ENCODE measurements at places on chromosomes 6 and 20.

- DNase-seq: no peak
These were observed 48.4 kb upstream of the IYD start for GRCh38 chr6:150320442-150320841.

- DNase-seq: no peak
These were observed 27.0 kb upstream of the FRMD1 start for GRCh38 chr6:168105813-168106632.

- no peak for DNase-seq
These were observed 127.6 kb upstream of the FAM184A start for GRCh38 chr6:119205911-119206618.

DNA sequence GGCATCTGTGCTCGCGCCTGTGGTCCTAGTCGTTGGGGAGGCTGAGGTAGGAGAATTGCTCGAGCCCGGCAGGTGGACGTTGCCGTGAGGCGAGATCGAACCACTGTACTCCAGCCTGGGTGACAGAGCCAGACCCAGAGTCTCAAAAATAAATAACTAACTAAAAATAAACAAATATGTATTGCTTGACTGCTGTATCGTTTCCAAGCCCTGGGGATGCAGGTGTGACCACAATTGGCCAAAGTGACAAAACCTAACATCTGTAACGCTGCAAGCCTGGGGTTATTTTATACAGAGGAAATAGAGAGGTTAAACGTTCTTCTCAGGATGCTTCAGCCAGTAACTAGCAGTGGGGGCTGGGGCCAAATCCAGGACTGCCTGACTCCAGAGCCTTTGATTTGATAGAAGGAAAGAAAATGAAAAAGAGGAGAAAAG lies 1.9 kb upstream of the SRSF3 start:
- DNase-seq: no peak

GRCh38 chr20:47139934-47140535 lies 216.5 kb downstream of the ZMYND8 start:
- DNase-seq: no peak

DNA sequence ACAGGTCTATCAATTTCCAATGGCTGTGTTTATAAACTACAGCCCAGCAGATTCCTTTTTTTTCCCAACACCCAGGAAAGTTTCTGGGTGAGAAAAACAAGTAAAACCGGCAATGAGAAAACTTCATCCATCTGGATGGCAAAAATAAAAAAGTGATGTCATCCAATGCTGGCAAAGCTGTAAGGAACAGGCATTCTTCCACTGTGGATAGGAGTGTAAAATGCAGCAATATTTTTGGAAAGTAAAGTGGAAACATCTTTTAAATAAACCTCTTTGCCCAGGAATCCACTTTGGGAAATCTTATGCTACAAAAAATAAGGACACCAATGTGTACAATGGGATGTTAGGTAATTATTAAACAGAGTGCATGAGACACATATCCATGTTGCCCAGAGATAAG lies 102.1 kb upstream of the NT5E start:
- no peak for DNase-seq

DNA sequence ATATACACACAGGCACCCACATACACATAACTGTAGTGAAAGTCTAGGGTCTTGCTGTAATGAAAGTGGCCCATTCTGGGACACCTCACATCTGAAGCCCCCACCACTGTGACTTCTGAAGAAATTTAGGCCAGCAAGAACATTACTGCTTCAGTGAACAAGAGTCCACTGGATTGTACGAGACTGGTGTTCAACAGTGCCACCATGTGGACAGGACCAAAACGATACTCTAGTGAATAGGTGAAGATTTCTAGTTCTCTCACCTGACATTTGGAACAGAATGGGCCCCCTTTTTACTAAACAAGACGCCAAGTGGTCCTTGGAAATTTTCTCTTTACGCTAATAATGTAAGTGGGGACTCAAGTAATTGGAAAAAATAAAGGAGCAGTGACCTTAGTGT lies 156.9 kb downstream of the MAFB start:
- no peak for DNase-seq

GRCh38 chr6:34032856-34033255 lies 113.0 kb downstream of the GRM4 start:
- no peak for DNase-seq

DNA sequence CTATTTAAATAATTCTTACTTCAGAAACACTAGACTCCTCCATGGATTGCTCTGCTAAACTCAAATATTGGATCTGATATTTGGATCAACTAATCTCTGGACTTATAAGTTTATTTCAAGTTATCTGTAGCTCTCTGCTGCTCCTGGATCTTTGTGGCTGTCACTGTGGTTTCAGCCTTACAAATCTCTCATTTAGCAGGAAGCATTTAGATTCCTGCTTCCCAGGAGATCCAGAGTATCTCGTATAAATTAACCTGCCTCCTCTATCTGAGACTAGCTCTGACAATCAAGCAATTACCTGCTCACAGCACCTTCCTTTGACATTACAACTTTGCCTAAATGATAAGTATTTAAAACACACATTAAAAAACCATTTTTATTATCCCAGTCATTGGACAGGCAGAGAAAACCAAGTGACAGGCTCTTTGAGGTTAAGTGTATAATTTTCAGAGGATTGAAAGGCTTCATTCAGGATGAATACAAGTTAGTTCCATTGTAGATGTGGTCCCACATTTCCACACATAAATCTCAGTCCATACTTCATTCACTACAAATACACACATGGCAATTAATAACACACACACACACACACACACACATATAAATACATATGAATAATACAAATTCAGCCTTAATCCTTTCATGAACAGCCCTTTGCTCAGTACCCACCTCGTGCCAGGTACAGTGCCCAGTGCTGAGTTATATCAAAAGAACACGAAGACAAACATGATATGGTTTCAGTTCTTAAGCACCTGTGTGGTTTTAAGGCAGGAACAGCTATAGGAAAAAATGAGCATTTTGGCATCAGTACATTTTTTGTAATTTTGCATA lies 55.5 kb upstream of the PLCB1 start:
- DNase-seq: no peak

DNA sequence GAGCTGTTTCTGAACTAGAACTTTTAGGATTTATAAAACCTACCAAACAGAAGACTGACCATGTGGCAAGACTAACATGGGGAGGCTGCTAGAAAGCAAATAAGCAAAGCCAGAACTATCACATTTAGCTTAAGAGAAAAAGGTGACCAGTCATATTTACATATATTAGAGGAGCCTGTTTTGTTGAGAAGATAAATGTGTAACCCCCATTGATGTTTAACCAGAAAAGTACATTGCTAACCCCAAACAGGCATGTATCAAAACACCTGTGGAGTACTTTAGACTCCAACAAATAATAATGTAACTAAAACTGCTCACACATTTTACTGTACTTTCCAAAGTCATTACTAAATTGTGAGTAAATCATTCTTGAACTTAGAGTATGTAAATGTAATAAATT lies 35.0 kb downstream of the AKIRIN2 start:
- DNase-seq: no peak

GRCh38 chr6:45591306-45591705 lies 213.6 kb upstream of the SUPT3H start:
- no peak for DNase-seq

GRCh38 chr6:48610846-48611245 lies 499.8 kb upstream of the PTCHD4 start:
- no peak for DNase-seq

- no peak for DNase-seq
These were observed 12.8 kb downstream of the OPN5 start for GRCh38 chr6:47794577-47795135.

- DNase-seq: no peak
These were observed 55.4 kb downstream of the LAMA4 start for GRCh38 chr6:112199001-112199403.

DNA sequence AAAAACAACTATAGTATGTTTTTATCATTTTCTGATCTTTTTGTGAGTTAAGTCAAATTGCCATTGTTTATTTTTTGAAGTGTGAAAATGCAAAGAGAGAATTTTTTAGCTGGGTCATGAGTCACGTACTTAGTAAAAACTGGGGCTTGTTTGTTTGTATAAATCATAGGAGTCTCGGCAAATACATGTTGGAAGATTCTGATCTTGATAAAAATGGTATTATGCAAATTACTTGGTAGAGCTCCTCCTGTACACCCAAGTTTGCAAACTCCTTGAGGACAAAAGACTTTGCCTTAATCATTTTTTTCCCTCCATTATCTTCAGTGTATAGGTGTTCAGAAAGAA lies 25.8 kb downstream of the TBPL1 start:
- no peak for DNase-seq

- no peak for DNase-seq
These were observed 147.0 kb downstream of the DTNBP1 start for GRCh38 chr6:15515660-15516375.

GRCh38 chr20:9032758-9033157 lies 36.1 kb upstream of the PLCB4 start:
- DNase-seq: no peak

DNA sequence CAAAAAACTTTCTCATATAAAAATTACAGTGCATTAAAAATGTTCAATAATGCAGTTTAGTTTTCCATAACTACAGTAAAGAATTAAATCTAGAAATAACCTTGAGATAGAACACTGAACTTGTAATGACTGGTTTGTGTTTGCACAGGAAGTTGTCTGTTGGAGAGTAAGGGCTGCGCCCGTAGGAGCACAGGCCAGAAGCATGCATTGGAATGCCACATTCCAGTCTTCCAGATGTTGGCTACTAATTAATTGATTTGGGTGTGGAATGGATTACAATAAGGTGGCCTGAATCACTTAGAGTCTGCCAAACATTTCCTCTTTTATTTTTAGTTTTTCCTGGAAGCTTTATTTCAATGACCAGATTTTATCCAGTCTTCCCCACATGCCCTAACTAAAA lies 582.6 kb upstream of the MMS22L start:
- no peak for DNase-seq

DNA sequence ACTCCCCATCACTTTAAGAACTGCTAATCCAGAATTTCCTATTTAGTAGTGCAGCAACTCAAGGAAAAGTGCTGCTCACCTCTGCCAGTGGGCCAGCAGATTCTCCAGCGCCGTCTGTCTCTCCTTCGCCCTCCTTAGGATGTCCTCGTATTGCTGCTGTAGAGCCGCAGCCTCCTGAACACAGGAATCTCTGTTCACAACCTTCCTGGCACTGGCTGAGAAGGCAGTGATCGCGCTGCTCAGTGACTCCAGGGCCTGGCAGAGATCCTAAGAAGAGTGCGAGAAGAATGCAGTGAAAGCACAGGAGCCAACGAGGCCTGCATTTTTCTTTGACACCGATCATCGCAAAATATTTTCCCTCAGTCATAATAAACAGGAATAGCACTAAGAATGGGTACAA lies 209.0 kb downstream of the SYNE1 start:
- DNase-seq: no peak

DNA sequence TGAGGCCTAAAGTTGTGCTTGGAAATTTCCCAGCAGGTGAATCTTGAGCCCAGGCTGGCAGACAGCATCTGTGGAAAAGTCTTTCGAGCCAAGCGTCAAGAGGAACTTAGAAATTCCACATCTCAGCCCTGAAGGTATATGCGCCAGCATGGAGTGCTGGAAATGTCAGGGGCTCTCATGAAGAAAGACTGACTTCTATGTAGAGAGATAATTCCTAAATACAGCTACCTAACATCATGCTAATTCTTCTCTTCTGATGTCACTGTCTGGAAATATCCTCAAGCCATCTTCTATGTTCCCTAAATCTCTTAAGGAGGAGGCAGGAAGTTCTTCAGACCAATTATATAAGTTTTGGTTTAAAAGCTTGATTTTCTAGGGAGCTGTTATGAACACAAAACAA lies 492.4 kb upstream of the MARCKS start:
- no peak for DNase-seq

DNA sequence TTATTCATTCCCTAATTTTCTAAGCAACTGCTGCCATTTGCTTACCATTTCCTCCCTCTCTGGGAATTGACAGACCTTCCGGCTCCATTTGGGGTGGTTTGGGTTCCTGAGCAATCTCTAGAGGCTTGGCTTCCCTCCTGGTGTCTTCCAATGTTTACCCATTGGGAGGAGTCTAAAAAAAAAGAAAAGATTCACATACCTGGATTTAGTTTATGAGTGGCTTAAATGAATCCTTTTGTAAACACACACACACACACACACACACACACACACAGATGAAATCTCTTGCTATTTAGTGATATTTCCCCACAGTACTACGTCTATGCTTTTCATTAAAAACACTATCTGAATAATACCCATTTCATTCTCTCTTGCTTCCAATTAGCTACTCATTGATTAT lies 48.3 kb upstream of the TRAF3IP2 start:
- DNase-seq: no peak

GRCh38 chr6:28940294-28940857 lies 16.6 kb upstream of the TRIM27 start:
- no peak for DNase-seq

DNA sequence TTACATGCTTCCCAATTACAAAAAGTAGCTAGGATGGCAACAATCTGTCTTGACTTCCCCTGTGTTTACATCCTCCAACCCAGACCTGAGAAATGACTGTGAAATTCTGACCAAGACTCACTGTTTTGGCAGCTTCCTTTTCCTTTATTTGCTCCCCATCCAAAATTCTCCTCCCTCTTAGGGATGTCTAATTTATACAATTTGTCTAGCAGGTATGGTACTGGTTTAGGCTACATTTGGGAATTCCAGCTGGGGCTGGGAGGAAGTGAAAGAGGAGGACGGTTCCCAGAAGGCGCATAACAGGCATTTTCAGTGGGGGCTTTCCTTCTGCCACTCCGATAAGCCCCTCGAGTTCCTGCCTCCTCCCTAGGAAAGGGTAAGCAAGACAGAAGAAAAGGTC lies 231.5 kb upstream of the BTBD3 start:
- no peak for DNase-seq

DNA sequence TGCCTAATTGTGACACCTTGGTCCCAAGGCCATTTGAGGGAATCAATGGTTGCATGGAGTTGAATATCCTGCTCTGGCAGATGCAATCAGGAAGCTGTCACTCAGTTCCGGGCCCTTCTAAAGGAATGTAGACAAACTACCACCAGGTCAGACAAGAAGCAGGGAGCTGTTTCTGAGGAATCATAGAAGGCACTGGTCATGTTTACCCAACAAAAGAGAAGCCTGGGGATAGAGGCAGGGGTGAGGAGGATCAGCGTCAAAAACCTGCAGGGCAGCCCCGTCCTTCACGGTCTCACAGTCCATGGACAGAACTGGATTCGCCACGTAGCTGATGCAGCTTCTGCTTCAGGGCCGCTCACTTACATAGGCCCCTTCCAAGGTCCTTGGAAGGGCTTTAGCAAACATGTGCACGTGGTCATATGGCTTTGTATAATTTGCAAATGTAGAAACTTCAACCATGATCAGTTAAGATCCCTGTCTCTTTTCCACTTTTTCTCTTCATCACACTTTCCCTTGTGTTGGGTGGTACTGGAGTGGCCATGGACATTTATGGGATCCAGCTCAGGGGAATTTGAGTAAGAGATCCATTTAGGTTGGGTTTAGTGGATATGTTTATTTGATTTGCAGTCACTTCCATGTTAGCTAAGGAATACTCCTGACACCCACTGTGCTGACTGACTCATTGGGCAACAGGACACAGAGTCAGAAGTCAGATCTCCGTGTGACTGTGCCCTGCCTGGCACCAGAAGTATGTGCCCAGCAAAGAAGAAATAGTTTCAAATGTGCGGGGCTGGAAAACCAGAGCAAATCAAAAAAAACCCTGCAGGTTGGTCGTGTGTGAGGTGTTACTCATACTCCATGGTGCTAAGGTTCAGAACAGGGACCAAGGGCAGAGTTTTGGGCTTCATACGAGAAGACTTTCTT lies 60.0 kb upstream of the ZFAND3 start:
- DNase-seq: no peak

GRCh38 chr20:19735446-19735845 lies 22.6 kb upstream of the RIN2 start:
- DNase-seq: no peak

Measured in effector memory CD4-positive, alpha-beta T cell (primary cell).